ENCODE measurements at places on chromosomes 1 and 21.
A peak's percentile ranks its signal among the peaks of the same experiment; 100 is the strongest.

- DNase-seq, result peak; percentile 16
These were observed 95.9 kb downstream of the KCNJ15 start for GRCh38 chr21:38352536-38353219.

GRCh38 chr1:205519541-205520131 is 15.2 kb downstream of the CDK18 start:
- no peak for DNase-seq

- DNase-seq, result no peak
These were observed 1.0 kb upstream of the DENND2D start for GRCh38 chr1:111201275-111202090.

- DNase-seq, result no peak
These were observed 465.6 kb downstream of the CAMTA1 start for GRCh38 chr1:7250597-7251453.

DNA sequence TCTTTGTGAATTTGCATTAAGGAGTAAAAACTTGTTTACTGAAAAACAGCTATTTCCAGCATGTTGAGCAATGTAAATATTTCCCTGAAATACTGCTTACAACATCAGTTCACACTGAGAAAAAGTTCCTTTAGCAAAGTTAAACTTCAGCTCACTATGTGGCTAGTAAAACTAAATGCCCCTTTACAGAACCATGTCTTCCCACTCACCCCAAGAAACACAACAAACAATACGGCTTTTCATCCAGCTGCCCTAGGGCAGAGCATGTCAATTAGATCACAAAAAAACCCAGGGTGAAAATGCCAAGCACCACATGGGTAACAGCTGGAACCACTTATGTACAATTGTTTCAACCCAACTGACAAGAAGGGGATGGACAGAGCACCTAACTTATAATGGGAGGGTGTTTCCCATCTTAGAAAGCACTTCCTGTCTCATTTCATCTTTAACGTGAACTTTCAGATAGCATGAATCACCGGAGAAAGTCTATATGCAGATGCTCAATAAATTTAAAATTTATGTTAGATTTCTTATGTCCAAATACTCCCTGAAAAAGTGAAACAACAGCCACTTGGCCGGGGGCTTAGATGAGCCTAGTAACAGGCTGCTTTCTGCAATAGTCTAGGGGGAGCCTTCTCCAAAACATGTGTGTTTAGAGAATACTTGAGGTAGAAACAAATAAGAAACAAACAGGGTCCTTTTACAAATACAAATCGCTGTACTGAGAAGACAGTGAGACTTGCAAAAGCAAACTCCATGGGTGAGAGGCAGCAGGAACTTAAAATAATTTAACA is 6.6 kb downstream of the NID1 start:
- DNase-seq, result no peak

DNA sequence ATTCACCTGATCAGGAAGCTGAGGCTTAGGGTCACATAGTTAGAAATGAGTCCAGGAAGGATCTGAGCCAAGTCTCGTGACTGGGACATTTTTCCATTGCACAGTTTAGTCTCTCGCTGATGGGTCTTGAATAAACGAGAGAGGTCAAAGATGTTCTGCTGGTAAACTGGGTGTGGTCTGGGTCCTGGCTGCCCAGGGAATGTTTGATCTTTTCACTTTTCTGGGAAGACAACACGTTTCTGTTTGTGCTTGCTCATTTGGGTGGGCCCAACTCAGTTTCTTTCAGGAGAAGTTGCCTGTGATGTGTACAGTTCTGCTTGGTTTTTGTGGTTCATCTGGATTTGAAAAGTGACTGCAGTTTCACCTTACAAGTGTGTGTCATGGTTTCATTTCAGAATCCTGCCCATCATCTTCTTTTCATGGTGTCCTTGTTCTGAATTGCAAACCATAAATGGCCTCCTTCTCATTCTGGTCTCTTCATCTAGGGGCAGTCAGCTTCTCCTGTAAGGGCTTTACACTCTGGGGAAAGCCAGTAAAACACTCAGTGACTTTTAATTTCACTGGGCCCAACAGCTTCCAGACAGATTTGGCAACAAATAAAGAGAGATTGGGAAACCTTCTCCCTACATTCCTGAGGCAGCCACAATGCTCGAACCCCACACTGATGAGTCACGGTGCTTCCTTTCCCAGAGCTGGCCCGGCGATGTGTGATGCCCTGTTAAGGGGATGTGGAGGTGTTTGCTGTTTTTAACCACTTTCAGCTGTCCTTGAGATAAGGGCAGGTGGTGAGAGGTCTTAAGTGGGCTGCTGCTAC is 7.2 kb upstream of the TACSTD2 start:
- no peak for DNase-seq

DNA sequence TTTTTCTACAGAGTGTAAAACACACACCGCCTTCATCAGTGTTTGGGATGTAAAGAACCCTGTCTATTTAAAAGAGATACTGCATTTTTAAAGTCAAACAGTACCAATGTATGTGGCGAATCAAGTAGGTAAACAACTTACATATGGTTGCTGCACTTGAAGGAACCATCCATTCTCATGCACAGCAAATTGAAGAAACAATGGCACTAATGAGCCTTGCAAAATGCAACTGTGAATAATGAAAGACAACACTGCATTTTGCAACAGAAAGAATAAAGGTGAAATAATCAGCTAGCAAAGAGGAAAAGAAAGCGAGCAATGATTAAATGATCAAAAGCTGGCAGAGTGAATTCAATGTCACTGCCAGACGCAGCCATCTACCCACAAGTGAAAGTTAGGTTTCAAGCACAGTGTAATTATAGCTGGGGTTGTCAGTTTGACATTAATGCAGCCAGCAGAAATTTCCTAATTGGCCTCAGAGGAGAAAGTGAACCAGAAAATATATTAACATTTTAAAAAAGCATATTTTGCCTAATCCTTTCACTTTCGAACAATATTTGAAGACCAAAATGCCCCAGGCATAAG is 10.9 kb upstream of the BARHL2 start:
- no peak for DNase-seq

DNA sequence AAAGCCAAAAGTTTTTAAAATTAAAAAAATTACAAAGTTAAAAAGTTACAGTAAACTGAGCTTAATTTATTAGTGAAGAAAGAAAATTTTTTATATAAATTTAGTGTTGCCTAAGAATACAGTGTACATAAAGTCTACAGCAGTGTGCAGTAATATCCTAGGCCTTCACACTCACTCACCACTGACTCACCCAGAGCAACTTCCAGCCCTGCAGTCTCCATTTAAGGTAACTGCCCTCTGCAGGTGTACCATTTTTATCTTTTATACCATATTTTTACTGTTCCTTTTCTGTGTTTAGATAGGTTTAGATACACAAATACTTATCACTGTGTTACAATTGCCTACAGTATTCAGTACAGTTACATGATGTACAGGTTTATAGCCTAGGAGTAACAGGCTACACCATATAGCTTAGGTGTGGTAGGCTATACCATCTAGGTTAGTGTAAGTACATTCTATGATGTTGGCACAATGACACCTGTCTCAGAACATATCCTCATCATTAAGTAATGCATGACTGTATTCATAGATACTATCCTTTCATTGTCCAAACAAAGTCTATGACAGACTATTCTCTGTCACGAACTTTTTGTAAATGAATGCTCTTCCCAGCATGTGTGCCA is 78.6 kb upstream of the PBX1 start:
- DNase-seq, result no peak

DNA sequence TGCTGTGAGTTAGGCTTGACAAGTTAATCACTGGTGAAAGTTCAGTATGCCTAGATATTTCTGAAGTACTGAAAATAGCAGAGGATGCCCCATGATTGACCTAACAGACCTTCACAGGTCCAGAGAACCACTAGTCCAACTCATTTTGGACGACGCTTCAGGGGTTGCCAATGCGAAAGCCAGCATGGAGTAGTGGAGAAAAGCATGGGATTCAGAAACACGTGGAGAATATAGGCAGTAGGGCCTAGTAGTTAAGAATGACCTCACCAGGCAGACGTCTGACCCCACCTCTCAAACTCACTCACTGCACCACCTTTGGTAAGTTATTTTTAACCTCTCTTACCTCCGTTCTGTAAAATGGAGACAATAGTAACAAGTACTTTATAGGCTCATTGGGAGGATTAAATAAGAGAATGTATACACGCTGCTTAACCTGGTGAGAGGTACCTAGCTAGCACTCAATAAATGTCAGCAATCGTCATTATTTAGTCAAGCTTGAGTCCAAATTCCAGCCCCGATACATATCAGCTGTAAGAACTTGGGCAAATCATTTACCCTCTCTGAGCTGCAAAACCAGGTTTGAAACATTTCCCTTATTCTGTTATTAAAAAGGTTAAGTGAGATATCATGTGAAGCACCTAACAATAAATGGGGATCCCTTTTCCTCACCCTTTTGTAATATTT is 13.2 kb downstream of the PLPP3 start:
- DNase-seq, result no peak

DNA sequence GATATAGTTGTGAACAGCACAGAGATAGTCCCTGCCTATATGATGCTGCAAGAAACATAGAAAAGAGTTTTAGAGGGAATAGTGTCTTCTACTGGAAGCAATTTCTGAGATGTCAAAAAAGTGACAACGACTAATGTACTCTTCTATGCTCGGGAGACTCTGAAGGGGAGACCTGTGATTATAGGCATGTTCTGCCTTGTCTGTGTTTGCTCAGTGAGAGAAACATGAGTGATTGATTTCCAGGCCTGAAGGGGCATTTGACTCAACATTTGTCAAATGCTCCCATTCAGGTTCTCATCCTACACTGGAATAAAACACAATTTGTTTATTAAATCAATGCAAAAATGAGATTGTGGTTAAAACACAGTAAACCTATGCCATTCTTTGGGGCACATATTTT is 131.8 kb downstream of the CTH start:
- no peak for DNase-seq

- DNase-seq, result peak; percentile 82
These were observed 28.3 kb downstream of the EIF2D start for GRCh38 chr1:206583707-206584648.

- no peak for DNase-seq
These were observed 124.9 kb downstream of the KCNK1 start for GRCh38 chr1:233738850-233739249.

DNA sequence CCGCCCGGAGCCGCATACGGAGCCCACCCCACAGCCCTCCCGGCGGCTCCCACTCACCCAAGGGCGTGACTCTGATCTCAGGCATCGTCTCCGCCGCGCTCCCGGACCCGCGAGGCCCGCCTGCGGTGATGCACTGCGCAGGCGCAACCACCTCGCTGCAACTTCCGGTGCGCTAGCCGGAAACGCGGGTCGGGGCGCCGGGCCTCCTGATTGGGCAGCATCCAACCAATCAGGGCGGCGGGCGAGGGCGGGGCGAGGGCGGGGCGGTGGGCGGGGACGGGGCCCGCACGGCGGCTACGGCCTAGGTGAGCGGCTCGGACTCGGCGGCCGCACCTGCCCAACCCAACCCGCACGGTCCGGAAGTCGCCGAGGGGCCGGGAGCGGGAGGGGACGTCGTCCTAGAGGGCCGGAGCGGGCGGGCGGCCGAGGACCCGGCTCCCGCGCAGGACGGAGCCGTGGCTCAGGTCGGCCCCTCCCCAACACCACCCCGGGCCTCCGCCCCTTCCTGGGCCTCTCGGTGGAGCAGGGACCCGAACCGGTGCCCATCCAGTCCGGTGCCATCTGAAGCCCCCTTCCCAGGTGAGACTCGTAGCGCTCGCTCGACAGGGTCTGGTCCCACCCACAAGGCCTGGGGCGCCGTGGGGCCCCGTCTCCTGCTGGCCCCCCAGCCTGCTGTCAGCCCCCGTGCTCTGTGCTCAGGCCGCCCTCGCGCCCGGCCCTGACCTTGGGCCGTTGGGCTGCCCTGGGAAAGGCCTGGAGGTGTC is at the start of the genes CPTP and INTS11:
CPTP (plus strand) TSS at position 279 of the 764 bp plus-strand sequence. CDS start 2,109 bp downstream, outside the sequence.
INTS11 (minus strand) TSS at position 137 of the 764 bp plus-strand sequence; CDS start at position 85, 52 bp downstream.
- peak; percentile 96 for DNase-seq

DNA sequence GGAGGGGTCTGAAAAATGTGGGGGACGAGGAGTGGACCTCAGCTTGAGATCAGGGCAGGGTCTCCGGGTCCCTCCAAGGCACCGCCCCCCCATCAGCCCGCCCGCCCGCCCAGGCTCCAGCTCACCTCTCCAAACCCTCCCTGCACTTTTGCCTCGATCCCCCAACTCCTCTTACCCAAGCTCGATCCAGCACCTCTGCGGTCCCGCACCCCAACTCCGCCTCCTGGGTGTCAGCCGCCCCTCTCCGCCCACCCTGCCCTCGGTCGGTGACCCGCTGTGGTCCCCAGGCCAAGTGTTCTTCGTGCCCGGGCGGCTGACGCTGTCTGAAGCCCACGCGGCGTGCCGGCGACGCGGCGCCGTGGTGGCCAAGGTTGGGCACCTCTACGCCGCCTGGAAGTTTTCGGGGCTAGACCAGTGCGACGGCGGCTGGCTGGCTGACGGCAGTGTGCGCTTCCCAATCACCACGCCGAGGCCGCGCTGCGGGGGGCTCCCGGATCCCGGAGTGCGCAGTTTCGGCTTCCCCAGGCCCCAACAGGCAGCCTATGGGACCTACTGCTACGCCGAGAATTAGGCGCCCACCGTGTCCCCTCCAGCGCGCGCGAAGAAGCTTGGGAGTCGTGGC is 5.7 kb downstream of the HAPLN2 start:
- no peak for DNase-seq

DNA sequence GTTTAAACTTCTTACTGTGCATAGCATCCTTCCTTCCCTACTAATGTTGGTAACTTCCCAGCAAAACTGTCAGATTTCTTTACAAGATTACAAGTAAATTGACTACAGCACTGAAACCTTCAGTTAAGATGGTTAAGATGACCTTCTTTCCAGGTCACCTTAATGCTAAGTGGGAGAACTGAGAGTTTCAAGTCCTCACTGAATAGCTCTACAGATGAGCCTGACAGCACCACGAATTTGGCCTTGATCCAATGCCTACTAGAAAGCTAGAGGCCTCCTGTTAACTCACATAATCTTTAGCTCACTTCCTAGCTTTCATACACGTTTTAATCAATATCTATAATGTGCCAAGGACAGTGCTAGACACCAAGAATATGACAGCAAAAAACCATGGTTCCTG is 276.0 kb upstream of the PLD5 start:
- no peak for DNase-seq

GRCh38 chr1:234170622-234171021 is 202.6 kb upstream of the COA6 start:
- no peak for DNase-seq

Measured in stimulated activated CD8-positive, alpha-beta memory T cell treated with anti-CD3 and anti-CD28 coated beads, Interleukin-2, amount 100 ng/mL, for 48 hours (primary cell).